CD4-positive, alpha-beta memory T cell (primary cell): ENCODE measurements at places on chromosomes 6 and 20.

GRCh38 chr6:13431861-13432465 lies 55.4 kb downstream of the GFOD1 start:
- no peak for DNase-seq

DNA sequence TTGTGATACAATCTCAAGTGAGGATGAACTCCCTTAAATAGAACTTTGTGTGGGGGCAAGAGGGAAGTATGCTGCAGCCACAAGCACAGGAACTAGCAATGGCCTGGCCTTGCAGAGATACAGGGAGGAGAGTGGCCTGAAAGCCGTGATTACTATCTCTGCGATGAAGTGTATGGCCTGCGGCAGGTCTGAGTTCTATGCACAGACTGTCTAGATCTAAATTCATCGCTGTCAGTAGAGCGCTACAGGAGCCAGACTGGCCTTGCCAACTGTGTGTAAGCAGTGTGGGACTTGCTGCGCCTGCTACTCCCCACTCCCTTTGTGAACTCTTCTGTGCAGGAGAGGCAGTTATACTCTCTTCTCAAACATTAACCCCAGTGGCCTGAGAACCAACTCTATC lies 997.0 kb downstream of the GRIK2 start:
- DNase-seq: no peak

GRCh38 chr6:122548281-122548680 lies 61.9 kb upstream of the PKIB start:
- DNase-seq: no peak

- peak; percentile 19 for DNase-seq
These were observed 39.9 kb downstream of the SLC52A3 start for GRCh38 chr20:728256-728944.

- no peak for DNase-seq
These were observed 65.1 kb downstream of the HIVEP1 start for GRCh38 chr6:12077021-12077710.

GRCh38 chr20:47726632-47727031 lies 58.6 kb downstream of the SULF2 start:
- DNase-seq: no peak

DNA sequence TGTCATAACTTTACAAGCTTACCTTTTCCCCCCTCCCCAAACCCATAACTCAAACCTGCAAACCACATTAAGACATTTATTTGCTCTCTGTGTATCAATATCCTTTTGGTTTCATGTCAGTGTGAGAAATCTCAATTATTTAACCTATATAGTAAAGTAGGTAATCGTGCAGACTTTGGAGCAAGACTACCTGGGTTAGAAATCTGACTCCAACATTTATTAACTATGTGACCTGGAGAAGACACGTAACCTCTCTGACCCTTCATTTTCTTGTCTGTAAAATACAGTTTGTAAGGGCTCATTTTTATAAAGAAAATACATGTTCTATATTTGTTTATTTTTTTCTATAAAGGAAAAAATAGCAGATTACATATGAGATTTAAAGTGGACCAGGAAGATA lies 448.9 kb upstream of the MANEA start:
- DNase-seq: no peak

DNA sequence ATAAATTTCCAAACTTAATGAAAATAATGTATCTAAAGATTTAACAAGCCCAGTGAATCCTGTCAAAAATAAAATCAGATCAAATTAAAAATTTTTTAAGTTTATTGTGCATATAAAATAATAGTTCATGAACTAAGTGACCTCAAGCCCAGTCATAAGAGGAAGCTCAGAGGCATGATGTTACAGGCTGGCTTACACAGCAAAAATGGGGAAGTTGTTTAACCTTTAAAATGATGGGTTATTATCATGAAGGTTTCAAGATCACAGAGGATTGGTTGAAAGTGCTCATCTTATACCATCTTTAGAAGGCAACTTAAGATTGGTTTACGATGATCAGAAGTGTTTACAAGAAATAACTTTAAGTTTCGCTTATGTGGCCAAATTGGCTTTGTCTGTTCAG lies 102.5 kb downstream of the PAK5 start:
- no peak for DNase-seq

DNA sequence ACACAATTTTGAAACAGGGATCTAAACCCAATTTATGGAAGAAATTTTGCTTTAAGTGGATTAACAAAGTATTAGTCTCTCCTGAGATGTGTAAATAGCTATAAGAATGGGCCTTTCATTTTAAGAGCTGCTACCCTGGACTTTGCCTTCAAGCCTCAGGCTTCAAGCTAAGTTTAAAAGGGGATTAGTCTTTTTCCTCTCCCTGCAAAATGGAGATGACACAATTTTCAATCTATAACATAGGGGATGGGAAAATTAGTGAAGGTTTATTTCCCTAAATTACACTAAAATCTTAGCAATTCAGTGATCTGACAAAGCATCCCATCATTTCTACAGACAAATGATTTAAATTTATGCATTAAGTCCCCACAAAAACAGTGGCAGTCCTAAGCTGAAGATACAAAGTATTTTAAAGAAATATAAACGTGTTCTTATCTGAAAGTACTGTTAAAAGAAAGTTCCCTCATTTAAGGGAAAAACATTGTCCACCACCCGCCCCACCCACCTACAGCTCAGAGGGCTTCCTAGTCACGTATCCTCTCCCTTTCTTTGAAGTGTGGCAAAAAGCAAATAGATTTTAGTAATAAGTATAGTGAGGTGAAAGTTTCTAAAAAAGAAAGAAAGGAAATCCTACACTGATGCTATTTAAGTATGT lies 14.5 kb downstream of the ARHGAP18 start:
- no peak for DNase-seq

GRCh38 chr6:82602776-82603175 lies 239.2 kb downstream of the TPBG start:
- no peak for DNase-seq

- peak; percentile 96 for DNase-seq
These were observed at the start of the genes BYSL and MED20 for GRCh38 chr6:41920921-41921711. BYSL (plus strand) TSS chr6:41921499; CDS start chr6:41921563, 64 bp downstream. MED20 (minus strand) TSS chr6:41921139; CDS start chr6:41921018, 121 bp downstream.

DNA sequence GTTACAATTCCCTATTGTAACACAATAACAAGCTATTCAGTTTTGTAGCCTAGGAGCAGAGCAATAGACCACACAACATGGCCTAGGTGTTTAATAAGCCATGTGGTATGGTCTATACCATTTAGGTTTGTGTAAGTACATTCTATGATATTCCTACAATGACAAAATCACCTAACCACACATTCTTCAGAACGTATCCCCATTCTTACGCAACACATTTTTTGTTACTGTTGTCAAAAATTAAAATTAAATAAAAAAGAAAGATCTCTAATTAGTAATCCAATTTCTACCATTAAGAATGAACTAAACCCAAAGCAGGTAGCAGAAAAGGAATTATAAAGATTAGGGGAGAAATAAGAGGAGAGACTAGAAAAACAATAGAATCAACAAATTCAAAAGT lies 44.0 kb downstream of the RANBP9 start:
- no peak for DNase-seq

- DNase-seq: no peak
These were observed 903.1 kb downstream of the PHF3 start for GRCh38 chr6:64538722-64539121.

GRCh38 chr6:149389509-149390297 lies 10.4 kb upstream of the SUMO4 start:
- no peak for DNase-seq

GRCh38 chr6:168313431-168314011 lies 6.1 kb downstream of the DACT2 start:
- DNase-seq: no peak

GRCh38 chr20:9838378-9839295 lies at the start of gene PAK5:
PAK5 (minus strand) TSS chr20:9839076; CDS start chr20:9644328, 194,748 bp downstream.
- DNase-seq: no peak
